ENCODE measurements at places on chromosomes 5 and 9.
A peak's percentile ranks its signal among the peaks of the same experiment; 100 is the strongest.

DNA sequence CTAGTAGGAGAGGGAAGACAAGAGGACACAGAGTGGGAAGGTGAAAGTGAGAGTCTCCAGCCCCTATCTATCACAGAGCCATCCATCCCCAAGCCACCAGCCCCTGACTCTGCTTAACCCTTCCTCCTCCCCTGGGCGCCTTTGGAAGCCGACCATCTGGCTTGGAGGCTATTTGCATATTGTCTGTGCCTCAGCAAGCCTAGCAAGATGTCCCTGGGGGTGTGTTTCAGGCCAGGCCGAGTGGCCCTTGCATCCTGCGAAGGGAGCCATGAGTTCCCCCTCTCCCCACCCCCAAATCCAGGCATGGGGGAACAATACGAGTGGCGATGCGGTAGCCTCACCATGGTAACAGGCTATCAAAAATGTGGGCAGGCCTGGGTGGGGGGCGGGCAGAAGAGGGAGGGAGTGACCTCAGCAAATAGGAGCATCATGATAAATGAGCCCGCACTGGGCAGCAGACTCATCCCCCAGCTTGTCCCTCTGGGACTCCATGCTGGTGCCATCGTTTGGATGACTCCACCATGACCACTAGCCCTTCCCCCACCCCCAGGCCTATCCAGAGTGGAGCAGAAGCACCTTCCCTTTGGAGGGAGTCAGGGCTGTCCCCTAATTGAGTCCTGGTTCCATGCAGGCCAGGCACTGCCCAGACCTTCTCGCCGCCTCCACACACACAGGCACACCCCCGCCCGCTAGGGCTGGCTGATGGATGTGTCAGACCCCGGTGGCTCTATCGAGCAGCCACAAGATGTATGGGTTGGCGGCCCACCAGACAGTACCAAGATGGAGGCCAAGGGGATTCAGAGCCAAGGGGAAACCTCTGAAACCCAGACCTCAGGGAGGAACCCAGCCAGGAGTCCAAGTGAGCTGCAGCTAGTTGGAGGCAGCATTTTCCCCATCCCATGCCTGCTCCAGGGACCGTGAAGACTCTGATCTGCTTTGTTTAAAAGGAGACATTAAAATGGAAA, 14.6 kb downstream of the URM1 start:
- no peak for DNase-seq

GRCh38 chr9:129714511-129715061, 38.3 kb downstream of the PTGES start:
- no peak for DNase-seq

- peak; percentile 61 for DNase-seq
Measured at GRCh38 chr5:76818844-76819831, at the start of gene F2RL1. TSS of gene F2RL1 (plus strand) at chr5:76819030. CDS start at chr5:76819183, 153 bp downstream.

- DNase-seq: no peak
Measured at GRCh38 chr5:76556511-76557221, 66.5 kb downstream of the F2RL2 start.

- DNase-seq: no peak
Measured at GRCh38 chr9:121354141-121354540, 15.9 kb downstream of the STOM start.

DNA sequence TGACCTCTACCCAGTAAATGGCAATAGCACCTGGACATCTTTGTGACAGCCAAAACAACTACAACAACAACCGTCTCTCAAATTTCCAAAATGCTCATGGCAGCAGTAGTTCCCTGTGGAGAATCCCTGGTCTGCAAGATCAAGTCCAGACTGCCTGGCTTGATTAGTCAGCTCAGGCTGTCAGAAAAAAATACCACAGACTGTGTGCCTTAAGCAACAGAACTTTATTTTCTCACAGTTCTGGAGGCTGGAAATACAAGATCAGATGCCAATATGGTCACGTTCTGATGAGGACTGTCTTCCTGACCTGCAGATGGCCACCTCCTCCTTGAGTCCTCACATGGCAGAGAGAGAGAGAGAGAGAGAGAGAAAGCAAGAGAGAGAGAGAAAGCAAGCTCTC, 52.3 kb upstream of the MOCS2 start:
- DNase-seq: no peak

DNA sequence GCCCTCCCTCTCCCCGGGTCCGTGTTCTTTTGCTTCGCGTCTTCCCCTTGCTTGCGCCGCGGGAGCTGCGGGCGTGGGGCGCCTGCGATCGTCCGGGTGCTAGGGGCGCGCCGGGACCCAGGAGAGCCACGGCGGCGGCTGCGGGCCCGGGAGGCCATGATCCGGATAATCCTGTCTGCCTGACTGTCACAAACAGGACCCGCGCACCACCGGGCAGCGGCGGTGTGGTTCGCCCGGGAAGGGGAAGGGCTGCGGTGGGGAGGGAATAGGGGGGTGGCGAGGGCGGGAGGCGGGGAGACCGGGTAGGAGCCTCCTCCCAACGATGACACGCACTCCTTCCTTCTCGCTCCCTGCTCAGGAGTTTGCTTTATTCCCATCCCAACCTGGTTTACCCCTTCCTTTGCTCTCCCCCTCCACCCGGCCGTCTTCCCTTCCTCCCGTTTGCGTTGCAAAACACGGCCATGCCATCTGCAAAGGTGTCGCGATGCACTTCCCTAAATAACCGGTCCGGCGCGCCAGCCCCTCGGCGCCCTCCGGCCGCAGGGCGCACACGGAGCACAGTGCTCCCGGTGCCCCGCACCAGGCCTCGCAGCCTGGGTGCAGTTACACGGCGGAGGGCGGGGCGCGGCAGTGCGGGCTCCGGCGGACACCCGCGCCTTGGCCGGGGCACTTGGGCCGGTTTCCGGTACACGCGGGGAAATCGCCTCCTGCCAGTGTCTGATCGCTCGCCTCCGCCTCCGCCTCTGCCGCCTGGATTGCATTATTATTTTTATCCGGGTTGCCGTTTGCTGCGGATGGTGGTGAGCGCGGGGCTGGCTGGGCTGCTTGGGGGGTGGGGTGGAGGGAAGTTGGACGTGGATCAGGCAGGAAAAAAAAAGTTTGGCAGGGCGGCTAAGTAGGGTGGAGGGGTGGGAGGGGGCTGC, 1.5 kb downstream of the SMARCA2 start:
- DNase-seq: peak; percentile 74

- no peak for DNase-seq
Measured at GRCh38 chr5:32182463-32183063, 8.4 kb upstream of the GOLPH3 start.

- no peak for DNase-seq
Measured at GRCh38 chr9:111731928-111732327, 62.8 kb downstream of the SHOC1 start.

GRCh38 chr9:4714266-4715016, 26.6 kb downstream of the AK3 start:
- no peak for DNase-seq

DNA sequence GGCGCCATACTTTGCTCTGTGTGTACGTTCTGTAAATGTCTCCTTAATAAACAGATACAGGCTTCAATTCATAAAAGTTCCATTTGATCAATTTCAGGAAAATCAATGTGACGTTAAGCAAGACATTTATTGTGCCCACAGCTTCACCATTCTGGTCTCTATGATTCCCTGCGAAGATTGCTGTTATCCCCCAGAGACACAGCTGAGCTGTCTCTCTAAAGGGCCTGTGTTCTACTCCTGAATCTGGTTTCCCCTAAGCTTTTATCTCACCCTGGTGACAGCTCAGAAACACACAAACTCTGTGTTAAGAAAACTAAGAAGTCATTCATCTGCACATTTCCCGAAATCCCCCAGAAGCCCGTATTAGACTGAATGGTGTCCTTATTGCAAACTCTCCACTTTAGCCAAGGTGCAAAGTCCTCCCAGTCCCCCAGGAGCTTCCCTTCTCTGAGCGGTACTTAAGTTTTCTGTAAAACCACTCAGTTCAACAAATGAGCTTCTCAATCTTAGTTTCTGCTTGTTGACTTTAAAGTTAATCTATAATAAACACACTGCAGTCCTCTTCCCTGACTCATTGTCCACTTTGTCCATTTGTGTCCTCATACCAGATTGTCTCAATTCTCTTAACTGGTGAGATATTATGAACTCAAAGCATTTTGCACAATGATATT, 1.4 kb upstream of the C5orf15 start:
- DNase-seq: no peak

- no peak for DNase-seq
Measured at GRCh38 chr5:151615431-151615830, 24.3 kb upstream of the FAT2 start.

DNA sequence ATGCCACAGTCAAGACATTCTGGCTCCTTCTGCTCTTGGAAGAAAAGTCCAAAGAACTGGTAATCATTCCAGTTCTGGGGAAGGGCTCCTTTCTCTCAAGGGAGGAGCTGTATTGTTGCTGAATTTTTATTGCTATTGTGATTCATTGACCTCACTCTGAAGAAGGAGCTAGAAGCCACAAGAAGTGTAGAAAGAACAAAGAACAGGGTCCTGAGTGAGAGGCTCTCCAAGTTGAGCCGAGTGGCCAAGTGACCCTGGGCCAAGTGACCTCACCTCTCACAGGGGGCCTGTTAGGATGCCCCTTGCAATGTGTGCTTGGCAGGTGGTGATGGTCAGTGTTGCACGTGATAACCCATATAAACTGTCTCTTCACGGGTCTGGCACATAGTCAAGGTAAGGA, 173.3 kb downstream of the FGF18 start:
- no peak for DNase-seq

DNA sequence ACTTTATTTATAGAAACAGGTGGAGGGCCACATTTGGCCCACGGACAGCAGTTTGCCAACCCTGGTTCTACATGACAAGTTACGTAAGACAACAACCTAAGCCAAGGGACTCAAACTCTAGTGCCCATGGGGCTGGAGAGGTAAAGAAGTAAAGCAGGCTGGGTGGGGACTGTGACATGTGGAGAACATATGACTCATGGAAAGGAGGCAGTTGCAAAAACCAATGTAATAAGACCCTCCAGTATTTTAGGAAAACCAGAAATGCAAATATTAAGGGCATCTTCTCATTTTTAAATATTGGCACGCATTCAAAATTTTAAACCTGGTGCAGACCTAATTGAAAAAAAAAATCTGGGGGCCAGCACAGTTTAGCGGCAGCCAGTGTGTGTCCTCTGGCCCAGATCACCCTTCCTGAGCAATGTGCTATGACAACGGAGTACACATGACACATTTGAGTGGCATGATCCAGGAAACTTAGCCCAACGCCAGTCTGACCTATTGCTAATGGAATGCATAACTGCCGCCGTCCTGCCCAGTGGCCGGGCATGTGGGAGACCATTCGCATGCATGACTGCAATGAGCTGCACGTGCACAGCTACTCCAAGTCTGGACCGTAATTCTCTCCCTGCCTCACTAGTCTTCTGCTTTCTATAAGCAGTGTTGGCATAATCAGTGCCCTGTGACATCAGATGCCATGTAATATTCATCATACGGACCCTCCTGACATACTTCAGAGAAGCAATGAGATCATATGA, 97.2 kb downstream of the SH3TC2 start:
- DNase-seq: no peak

- DNase-seq: no peak
Measured at GRCh38 chr5:111635916-111636570, 121.0 kb downstream of the NREP start.

GRCh38 chr5:82211855-82212572, 66.1 kb downstream of the RPS23 start:
- no peak for DNase-seq

DNA sequence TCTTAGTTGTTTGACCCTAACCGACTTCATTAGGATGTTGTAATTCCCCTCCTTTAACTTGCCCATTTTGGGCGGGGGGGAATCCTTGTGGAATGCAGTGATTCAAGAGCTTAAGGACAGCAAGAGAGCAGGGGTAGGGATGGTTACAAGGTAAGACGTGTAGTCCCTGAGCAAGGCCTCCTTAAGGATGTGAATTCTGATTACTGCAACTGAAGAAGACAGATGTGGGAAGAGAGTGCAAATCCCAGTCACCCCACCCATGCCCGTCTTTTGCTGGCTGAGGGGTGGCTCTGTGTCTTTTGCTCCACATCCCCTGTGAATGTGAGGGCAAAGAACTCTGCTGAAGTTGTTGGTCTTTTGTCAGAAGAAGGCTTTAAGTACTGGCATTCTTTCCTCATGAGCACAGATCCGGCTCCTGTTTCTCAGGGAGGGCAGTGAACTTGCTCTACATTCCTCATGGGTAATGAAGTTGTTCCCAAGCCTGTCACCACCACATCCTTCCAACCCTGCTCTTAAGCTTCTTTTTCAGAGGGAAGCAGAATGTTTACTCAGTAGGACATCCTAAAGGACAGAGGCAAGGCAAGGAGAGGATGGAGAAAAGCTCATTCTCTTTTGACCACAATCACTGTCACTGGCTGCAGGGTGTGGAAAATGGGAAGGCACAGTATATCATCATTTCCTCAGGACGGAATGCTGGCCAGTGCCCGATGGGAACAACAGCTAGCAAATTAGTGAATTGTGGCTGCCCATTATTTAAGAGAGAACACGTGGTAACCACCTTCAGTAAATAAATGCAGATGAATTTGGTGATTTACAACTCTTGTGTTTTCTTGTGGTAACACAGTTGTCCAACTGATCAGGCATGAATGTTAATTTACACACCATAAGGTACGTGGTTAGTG, 61.5 kb downstream of the RAI14 start:
- no peak for DNase-seq

GRCh38 chr9:79573412-79573923, 1.7 kb downstream of the TLE4 start:
- no peak for DNase-seq

- DNase-seq: no peak
Measured at GRCh38 chr9:81613002-81613812, 76.1 kb downstream of the TLE1 start.

- no peak for DNase-seq
Measured at GRCh38 chr5:14250748-14251701, 107.9 kb downstream of the TRIO start.

GRCh38 chr5:57598756-57599155, 116.1 kb upstream of the ACTBL2 start:
- no peak for DNase-seq

DNA sequence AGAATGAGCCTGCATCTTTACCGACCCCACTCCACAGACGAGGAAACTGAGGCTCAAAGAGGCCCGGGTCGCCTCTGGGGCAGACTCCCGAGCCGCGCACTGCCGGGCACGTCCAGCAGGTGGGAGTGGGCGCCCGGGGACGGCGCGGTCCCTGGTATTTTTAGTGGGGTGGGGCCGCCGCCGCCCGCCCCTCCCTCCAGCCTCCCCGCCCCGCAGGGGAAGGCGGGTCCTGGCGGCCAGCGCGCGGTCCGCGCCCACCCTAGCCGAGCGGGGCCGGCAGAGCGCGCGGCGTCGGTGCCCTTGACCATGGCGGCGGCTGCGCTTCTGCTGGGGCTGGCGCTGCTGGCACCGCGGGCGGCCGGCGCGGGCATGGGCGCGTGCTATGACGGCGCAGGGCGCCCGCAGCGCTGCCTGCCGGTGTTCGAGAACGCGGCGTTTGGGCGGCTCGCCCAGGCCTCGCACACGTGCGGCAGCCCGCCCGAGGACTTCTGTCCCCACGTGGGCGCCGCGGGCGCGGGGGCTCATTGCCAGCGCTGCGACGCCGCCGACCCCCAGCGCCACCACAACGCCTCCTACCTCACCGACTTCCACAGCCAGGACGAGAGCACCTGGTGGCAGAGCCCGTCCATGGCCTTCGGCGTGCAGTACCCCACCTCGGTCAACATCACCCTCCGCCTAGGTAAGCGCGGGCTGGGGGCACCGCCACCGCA, at the start of gene LAMC3:
LAMC3 (plus strand) TSS at position 266 of the 710 bp plus-strand sequence; CDS start at position 307, 41 bp downstream.
- no peak for DNase-seq

- DNase-seq: no peak
Measured at GRCh38 chr9:37963936-37964739, 60.2 kb upstream of the SLC25A51 start.

GRCh38 chr5:113090336-113091106, 113.9 kb downstream of the DCP2 start:
- no peak for DNase-seq

GRCh38 chr9:122197426-122197825, 31.3 kb downstream of the LHX6 start:
- no peak for DNase-seq

All from CD4-positive, alpha-beta T cell treated with Interleukin-21 for 1 hour (primary cell).